Renal cortical epithelial cell (primary cell): ENCODE measurements at places on chromosomes 2 and 18. TPM values are rescaled to one million over a fixed set of nuclear protein-coding genes. Genes with fewer than 3 reads are reported as not detected.

GRCh38 chr2:101577173-101577572 lies 102.3 kb upstream of the RFX8 start:
- DNase-seq = no peak

- no peak for DNase-seq
Measured at GRCh38 chr18:8081267-8081666, 514.2 kb downstream of the PTPRM start.

GRCh38 chr2:152047824-152048471 lies 50.9 kb downstream of the CACNB4 start:
- no peak for DNase-seq

DNA sequence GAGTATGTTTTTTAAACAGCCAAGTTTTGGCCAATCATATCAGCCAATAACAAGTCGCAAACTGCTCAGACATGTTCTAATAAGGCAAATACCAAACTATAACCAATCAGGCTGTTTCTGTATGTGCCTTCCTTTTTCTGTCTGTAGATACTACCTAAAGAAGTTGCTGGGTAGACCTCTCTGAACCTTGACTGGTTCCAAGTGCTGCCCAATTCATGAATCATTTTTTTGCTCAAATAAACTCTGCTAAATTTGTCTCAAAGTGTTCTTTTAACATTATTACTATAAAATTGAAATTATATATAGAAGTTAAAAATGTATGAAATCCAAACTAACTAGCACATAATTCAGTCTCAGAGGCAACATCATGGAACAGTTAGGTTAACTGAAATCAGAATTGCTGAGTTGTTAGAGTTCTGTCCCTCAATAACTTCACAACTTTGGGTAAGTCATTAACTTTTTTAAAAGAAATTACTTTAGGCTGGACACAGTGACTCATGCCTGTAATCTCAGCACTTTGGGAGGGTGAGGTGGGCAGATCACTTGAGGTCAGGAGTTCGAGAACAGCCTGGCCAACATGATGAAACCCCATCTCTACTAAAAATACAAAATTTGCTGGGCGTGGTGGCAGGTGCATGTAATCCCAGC lies 4.9 kb upstream of the TTC21B start:
- DNase-seq = peak; percentile 84

GRCh38 chr18:79071037-79071436 lies 1.8 kb downstream of the ATP9B start:
- peak; percentile 19 for DNase-seq

GRCh38 chr18:29123706-29124530 lies 947.0 kb upstream of the CDH2 start:
- peak; percentile 6 for DNase-seq

DNA sequence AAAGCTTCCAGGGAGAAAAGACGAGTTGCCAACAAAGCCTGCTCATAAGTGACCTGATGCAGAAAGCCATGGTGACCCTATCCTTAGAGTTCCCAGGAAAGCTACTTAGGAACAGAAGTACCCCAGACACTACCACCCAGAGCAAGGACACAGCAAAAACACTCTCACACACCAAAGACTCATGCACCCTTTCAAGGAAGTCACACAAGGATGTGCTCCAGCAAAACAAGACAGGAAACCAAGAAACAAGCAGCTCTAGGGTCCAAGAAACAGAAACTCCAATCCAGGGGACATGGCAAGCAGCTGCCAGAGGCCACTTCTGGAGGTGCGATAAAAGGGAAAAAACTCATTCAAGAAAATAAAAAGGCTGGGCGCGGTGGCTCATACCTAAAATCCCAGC lies 5.7 kb downstream of the KIF1A start:
- no peak for DNase-seq

GRCh38 chr2:25054720-25055119 lies 12.8 kb downstream of the EFR3B start:
- DNase-seq = no peak

- DNase-seq = no peak
Measured at GRCh38 chr2:135162786-135163185, 110.7 kb downstream of the RAB3GAP1 start.

- peak; percentile 63 for DNase-seq
Measured at GRCh38 chr2:159612255-159612901, 4.0 kb downstream of the BAZ2B start.

DNA sequence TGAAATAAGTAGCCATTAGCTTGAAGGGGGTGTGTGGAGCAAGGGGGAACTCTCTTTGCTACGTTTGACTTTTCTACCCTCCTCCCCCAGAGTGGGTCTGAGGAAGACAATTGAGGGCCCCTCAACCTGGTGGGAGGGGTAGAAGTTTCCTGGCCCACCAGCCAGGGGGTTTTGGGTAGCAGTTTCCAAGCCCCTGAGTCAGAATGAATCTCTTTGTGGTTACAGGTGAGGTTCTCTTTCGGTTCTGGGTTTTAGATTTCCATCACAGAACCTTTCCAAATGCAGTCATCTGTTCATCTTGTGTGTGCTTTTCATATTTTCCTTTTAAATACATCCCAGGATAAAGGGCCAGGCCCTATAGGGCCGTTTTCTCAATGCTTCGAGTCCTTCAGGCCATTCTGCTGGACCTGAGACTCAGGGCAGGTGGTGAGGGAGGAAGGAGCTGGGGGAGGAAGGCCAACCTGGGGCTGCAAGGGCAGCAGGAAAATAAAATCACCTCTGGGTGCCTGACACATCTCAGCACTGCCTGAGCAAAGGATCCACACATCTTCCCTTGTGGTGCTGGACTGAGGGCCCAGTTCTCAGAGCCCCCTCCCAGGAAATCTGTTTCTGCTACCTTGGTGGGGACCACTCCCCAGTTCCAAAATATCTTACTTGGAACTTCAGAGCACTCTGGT lies 4.7 kb downstream of the LBH start:
- DNase-seq = no peak

DNA sequence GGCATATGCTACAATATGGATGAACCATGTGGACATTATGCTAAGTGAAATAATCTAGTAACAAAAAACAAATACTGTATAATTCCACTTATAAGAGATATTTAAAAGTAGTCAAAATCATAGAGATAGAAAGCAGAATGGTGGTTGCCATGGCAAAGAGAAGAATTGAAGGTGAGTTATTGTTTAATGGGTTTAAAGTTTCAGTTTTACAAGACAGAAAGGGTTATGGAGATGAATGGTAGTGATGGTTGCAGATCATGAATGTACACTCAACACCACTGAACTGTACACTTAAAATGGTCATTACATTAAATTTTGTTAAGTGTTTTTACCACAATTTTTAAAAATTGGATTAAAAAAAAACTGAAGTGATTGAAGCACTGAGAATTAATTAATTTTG lies 298.2 kb upstream of the ZC3H15 start:
- DNase-seq = no peak

DNA sequence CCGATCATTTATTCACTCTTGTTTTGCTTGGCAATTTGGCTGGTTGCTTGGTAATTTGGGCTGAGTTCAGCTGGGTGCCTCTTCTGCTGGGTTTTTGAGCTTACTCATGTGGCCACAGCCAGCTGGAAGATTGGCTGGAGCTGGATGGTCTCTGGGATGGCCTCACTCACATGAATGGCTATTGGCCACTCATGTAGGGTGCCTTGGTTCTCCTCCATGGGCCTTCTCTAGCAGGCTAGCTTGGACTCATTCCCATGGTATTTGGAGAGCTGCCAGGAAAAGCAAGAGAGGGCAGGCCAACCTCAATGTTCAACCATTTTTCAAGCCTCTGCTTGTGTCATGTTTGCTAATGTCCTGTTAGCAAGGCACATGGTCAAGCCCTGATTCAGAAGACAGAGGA lies 16.9 kb downstream of the ZAP70 start:
- DNase-seq = peak; percentile 36

- no peak for DNase-seq
Measured at GRCh38 chr18:36667811-36668210, 161.0 kb downstream of the TPGS2 start.

GRCh38 chr2:79686884-79687283 lies 174.0 kb downstream of the CTNNA2 start:
- DNase-seq = no peak

GRCh38 chr18:10315522-10315921 lies 138.9 kb upstream of the APCDD1 start:
- no peak for DNase-seq

DNA sequence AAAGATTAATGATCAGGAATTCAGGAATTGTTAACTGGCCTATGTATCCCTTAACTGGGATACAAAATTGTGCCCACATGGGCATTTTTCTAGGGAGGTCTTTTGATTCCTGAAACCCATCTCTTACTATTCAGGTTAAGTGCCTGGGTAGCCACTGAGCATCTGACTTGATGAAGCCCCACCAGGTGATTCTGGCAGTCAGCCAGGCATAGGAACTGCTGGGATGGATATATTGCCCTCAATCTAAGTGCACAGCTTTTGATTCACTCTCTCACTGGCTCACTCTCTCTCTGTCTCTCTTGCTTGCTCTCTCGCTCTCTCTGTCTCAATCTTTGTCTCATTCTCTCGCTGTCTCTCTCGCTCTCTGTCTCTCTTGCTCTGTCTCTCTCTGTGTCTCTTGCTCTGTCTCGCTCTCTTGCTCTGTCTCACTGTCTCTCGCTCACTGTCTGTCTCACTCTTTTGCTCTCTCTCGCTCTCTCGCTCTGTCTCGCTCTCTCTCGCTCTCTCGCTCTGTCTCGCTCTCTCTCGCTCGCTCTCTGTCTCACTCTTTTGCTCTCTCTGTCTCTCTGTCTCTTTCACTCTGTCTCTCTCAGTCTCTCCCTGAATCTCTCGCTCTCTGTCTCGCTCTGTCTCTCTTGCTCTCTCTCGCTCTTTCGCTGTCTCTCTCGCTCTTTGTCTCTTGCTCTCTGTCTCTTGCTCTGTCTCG lies 22.3 kb downstream of the INPP1 start:
- DNase-seq = no peak

- DNase-seq = no peak
Measured at GRCh38 chr18:1393929-1394328, 489.3 kb downstream of the ADCYAP1 start.

DNA sequence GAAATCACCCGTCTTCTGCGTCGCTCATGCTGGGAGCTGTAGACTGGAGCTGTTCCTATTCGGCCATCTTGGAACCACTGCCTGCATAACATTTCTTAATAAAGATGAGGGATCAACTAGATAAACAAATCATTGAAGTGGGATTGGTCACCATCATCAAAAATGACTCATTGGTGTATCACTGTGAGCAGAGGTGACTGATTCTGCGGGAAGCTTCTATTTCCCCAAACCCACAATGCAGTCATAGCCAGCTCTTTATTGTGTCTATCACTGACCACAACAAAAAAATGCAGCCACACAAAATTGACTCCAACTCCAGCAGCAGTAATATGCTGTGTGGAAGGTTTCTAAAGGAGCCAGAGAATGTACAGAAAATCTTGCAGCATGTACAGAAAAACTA lies 630.7 kb upstream of the HS6ST1 start:
- DNase-seq = no peak

DNA sequence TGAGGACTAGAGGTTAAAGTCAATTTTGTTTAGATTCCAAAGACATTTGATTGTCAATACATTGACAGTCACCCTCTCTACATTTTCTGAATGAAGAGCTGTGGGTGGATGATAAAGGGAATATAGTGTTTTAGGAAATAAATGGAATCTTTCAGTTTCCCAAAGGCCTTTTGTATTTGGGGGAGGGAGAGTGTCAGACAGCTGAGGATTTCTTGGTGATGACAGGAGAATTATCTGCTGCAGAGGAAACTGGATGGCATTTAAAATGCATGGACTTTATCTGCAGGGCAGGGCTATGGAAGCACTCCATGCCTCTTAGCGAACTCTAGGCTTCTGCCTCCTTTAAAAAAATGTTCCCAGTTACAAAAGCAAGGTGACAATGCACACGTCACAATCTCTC lies 195.1 kb downstream of the KCNS3 start:
- no peak for DNase-seq

DNA sequence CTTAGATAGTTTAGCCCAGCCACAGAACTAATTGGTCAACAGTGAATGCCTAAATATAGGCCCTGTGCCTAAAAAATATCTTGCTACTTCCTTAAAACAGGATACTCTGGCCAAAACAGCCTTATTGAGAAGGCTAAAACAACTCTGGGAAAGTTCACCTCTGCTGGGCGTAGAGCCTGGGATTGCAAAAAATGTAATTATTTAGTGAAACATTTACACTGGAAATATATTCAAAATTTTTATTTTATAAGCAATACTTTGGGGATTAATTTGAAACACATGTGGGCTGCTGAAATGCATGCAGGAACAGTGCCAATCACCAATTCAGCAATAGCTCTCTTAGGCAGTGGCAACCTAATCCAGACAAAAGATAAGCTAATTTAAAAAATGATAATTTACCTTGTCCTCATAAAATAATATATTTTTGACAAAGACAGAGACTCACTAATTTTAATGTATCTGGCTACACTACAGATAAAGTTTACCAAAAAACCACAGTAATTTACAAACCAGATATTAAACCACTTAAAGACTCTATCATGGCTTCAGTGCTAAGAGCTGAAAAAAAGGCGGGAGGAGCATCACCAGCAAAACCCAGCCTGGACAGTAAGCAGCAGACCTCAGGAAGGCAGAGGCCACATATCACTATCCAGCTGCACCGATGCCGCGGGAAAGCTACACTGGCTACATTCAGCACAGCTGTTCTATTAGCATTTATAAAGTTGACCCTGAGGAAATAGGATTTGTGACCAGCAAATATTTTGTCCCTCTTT lies 18.5 kb downstream of the TRAK2 start:
- DNase-seq = no peak

GRCh38 chr2:207037896-207038295 lies 98.6 kb downstream of the CPO start:
- DNase-seq = no peak

RGPD3 gene
- total RNA-seq = 0.55 and 1.0 TPM in 2 replicates

ARHGAP25 gene
- total RNA-seq = 0.35 and 1.2 TPM in 2 replicates

MC5R gene
- total RNA-seq = not detected in 2 replicates

TEX44 gene
- total RNA-seq = not detected in 2 replicates

IL37 gene
- total RNA-seq = not detected in 2 replicates

KIF5C gene
- total RNA-seq = 0.69 and 2.1 TPM in 2 replicates

PSTPIP2 gene
- total RNA-seq = 21.9 and 28.9 TPM in 2 replicates

TMEM198 gene
- 1.6 and 2.2 TPM in 2 replicates for total RNA-seq

METTL8 gene
- total RNA-seq = 37.3 and 48.3 TPM in 2 replicates

SYT4 gene
- not detected in 2 replicates for total RNA-seq

IMPACT gene
- 34.2 and 36.5 TPM in 2 replicates for total RNA-seq

THSD7B gene
- 0.45 TPM in 1 of 2 replicates, not detected in the other for total RNA-seq

TXNDC2 gene
- total RNA-seq = not detected in 2 replicates

GLI2 gene
- total RNA-seq = under 0.01 and 0.45 TPM in 2 replicates
